WTC11 (cell line): ENCODE measurements at places on chromosomes 5 and 9. TPM values are rescaled to one million over a fixed set of nuclear protein-coding genes. Genes with fewer than 3 reads are reported as not detected.
A peak's percentile ranks its signal among the peaks of the same experiment; 100 is the strongest.

DNA sequence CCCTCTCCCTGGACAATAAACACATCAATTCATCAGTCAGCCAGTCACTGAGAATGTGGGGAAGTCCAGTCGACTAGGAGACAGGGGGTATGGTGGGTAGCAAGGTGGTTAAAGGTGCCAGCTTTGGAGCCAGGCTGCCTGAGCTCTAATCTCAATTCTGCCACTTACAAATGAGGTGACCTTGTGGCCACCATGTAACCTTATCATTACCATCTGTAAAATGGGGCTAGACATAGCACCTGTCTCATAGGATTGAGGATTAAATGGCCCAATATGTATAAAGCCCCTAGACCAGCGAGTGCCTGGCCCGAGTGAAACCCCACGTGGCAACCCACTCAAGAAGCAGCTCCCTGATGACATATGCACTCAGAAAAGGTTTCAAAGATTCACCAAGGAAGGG, 73.3 kb upstream of the TBC1D2 start:
- no peak for DNase-seq

DNA sequence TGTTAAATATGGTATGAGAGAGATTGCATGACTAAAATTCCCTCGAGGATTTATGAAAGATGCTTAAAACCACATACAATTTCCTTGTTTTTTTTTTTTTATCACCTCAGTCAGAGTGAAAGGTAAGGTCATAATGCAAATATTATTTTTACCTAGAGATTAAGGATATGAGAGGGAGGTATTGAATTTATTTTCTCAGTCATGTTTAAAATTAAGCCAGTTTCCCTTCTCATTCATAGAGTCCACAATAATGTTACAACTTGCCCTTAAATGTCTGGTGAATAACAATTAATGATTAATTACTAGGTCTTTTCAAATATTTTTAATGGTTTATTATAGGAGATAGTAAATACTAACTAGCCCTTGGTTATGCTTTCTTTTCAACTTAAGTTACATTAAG, 144.9 kb upstream of the HAPLN1 start:
- DNase-seq = no peak

GRCh38 chr5:56565644-56566043, 249.7 kb upstream of the MAP3K1 start:
- DNase-seq = no peak

The OR2V1 gene
- total RNA-seq = not detected in 3 replicates

The SLC27A6 gene
- 3.6 to 4.0 TPM (median 3.9 TPM) in 3 replicates for total RNA-seq

GRCh38 chr9:86705490-86705889, 241.8 kb downstream of the GAS1 start:
- DNase-seq = no peak

- no peak for DNase-seq
Observed at GRCh38 chr5:138339091-138339456, 1.0 kb downstream of the FAM53C start.

DNA sequence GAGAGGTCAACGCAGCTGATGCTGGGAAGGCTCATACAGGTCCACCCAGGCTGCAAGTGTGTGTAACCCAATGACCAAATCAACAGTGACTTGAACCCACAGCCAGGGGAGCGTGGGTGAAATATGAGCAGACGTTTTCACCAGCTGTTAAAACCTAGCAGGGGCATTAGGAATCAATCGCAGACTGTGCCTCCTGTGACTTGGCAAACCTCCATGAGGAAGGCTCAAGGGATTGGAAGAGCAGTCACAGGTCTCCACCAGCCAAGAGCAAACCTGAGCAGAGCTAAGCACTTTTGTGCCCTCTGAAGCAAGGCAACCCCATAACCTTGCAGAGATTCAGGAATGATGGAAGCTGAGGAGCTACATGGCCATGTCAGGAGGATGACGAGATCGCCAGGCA, 25.5 kb downstream of the INSYN2B start:
- no peak for DNase-seq

- DNase-seq = no peak
Observed at GRCh38 chr5:61302200-61302563, 29.9 kb upstream of the ZSWIM6 start.

DNA sequence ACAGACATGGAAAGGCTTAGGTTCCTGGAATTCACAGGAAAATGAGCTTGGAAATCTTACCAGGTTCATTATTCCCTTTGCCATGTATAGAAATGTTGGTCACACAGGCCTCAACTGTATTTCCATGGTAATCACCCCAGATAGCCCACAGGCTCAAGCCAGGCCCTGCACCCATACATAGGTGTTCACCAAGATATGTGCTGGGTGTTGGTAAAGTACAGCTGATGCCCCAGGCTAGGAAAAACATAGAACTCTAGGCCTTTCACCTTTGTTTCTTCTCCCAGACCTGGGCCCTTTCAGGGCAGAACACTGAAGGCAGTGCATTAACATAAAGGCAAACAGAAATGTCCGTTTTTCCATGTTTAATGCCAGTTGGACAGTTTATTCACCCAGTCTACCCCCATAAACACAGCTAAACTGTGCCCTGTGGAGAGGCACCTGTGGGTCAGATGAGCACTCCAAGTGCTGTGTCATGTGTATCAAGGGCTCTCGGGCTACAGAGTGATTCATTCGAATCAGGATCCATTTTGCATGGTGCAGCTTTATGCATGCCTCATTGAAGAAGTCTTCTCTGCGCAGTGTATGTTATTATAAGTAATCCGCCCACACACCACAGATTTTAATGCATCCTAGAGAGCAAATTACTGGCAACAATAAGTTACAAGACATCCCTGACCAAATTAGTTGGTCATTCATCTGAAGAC, 93.4 kb upstream of the SLC30A5 start:
- DNase-seq = no peak

- DNase-seq = no peak
Observed at GRCh38 chr9:29701559-29701958, 2128.3 kb upstream of the C9orf72 start.

The SLC36A3 gene
- not detected in 3 replicates for total RNA-seq

DNA sequence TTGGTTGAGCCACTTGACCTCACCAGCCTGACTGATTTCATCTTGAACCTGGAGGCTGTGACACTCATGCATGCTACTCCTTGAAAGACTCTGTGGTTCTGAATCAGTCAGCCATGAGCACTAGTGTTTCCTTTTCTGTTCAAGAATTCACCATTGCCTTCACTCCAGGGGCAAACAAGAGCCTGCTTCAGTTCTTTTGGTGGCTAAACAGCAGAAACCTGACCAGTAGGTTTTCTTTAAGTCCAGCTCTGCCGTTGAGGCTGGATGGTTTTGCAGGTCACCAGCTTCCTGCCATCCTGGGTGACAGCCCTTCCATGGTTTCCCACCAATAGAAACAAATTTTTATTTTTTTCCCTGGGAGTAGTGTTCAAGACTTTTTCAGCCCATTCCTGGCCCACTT, 10.0 kb downstream of the NTRK2 start:
- DNase-seq = no peak

- no peak for DNase-seq
Observed at GRCh38 chr5:57937501-57938173, 455.0 kb upstream of the ACTBL2 start.

GRCh38 chr9:112093870-112094216, 81.3 kb downstream of the SUSD1 start:
- no peak for DNase-seq

The PRPF4 gene
- 29.0 to 32.4 TPM (median 30.4 TPM) in 3 replicates for total RNA-seq

DNA sequence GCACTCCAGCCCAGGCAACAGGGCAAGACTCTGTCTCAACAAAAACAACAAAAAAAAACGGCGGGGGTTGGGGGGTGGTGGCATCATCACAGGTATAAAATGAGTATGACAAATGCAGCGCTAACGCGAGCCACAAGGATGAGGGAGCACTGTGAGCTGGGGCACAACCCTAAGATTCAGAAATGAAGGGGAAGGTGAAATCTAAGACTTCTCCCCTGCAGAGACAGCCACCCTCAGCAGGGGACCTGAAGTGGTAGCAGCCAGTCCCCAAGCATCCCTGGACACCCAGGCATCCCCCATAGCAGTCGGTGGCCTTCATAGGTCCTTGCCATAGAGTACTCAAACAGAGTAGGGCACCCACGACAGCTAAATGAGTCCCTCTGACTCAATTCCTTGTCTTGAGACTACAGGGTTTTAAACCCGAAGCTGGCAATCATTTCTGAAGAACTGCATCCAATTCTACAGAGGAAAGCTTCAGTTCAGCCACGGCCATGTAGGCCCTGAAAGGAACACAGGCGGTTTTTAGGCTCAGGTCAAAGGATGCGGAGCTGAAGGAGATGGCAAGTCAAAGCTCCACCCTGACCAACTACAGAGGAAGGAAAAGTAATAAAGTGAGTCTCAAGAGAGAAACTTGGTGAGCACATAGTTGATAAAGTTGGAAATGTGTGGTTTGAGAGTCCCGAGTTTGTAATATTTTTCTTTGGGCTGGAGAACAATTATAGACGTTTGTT, 50.3 kb downstream of the MYO10 start:
- no peak for DNase-seq

GRCh38 chr5:176171171-176171760, 67.0 kb upstream of the SIMC1 start:
- DNase-seq = no peak

GRCh38 chr5:97297063-97297703, 114.1 kb upstream of the RIOK2 start:
- peak; percentile 69 for DNase-seq

The TRIM14 gene
- 11.9 to 18.4 TPM (median 18.2 TPM) in 3 replicates for total RNA-seq

GRCh38 chr5:80251636-80252035, 4.2 kb downstream of the SERINC5 start:
- no peak for DNase-seq

GRCh38 chr9:131827821-131828369, 88.0 kb upstream of the RAPGEF1 start:
- no peak for DNase-seq

- no peak for DNase-seq
Observed at GRCh38 chr9:129996161-129996830, 46.7 kb downstream of the FNBP1 start.

- DNase-seq = no peak
Observed at GRCh38 chr5:149153751-149154610, 12.7 kb downstream of the ABLIM3 start.

DNA sequence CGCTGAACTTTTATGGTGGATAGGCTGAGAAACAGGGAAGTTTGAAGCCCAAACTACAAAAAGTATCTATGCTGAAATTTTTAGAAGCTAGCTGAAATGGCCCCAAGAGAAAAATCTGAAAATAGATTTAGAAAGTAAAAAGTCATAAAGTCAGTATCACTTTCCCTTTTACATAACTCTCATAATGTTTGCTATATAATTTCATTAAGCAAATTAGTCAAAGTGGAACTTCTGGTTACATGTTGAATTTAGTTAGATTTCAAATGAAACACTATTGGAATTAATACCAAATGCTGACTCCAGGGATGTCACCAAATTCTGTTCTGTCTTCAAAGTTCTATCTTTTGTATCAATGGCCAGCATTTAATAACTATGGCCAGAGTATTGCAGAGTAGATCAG, 126.9 kb downstream of the TTC39B start:
- no peak for DNase-seq

GRCh38 chr5:139689631-139690063, 41.5 kb downstream of the CXXC5 start:
- DNase-seq = peak; percentile 44

DNA sequence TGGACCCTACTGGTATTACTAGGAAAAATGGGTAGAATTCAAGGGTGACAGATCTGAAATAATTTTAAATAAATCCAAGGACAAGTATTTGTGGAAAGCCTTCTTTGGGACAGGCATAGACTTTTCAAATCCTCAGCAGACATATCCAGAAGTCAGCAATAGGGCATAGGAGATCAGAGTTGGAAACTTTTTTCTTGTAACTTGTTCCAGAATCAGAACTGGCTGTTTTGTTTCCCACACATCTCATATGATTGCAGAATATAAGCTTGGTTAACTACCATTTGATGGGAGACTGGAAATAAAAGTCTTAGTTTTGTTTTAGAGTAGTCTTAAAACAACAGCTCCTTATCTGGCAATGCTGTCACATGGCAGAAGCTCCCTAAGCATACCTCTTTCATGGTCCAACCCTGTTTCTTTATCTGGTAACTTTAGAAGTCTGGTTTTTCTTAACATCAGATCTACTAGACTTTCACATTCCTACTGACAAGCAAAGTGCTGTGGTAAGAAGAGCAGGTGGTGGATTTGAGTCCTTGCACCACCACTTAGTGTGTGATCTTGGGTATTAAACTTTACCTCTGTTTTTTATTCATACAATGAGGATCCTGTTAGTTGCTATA, 25.1 kb downstream of the XRCC4 start:
- DNase-seq = no peak

DNA sequence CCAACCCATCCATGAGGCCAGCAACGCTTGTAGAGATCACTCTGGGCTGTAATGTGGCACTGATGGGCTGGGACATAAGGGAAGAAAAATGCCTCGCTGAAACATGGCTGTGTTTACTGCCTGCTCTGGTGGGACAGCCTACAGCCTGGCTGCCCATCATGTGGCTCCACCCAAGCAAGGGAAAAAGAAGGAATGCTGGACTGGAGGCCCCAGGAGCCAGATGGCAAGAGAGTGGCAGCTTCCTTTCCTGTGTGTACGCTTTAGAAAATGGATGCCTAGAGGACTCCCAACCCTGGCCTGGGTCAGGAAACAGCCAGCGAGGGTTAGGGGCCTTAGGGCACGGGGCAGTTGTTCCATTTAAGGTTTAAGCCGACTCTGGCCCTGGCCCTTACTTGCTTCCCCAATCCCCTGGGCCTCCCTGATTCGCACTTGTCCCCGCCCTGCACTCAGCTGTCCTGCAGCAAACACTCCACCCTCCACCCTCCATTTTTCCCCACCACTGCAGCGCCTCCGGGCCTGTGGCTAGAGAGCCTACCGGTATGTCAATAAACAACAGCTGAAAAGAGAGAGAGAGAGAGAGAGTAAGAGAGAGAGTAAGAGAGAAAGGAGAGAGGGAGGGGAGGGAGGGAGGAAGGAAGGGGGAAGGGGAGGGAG, 819.4 kb downstream of the SEMA5A start:
- DNase-seq = no peak

DNA sequence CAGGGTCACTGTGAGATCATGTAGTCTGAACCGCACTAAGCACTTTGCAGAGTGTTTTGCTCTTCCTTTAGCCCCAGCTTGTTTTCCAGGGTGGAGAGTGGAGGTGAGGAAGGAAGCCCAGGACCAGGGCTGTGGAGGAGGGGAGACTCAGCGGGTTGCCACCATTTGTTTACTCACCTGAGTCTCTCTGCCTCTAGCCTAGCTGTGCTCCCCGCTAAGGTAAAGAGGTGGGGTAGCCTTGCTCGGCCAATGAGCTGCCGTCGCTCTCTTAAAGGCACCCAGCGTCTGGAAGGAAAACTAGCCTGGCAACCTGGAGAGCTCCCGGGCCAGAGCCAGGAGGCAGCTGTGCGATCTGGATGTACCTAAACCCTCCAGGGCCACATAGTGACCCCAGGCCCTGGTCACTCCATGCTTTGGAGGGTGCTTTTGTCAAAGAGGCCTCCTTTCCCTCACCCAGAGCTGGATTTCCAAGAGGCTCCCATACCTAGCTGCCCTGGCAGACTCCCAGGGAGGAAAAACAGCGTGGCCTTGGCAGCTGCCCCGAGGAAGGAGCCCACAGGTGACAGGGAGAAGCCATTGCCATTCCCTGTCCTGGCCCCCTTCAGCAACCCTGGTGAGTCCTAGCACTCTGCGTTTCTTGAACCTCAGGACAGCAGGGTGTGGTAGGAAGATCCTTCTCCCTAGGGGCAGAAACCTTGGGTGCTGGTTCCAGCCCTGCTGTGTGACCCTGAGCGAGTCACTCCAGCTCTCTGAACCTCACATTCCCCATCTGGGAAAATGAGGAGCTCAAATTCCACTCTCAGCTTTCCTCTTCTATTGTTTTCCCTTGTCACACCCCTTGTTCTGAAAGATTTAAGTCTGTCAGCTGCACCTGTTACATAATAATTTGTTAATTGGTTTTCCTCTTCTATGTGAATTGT, 42.4 kb upstream of the LARP1 start:
- DNase-seq = peak; percentile 82

GRCh38 chr5:115898656-115899055, 56.9 kb downstream of the AP3S1 start:
- no peak for DNase-seq

GRCh38 chr5:36392186-36392585, 90.5 kb upstream of the RANBP3L start:
- no peak for DNase-seq
